ENCODE measurements at places on chromosomes 6 and 20.

GRCh38 chr20:8790442-8791074, 278.3 kb upstream of the PLCB4 start:
- no peak for DNase-seq

DNA sequence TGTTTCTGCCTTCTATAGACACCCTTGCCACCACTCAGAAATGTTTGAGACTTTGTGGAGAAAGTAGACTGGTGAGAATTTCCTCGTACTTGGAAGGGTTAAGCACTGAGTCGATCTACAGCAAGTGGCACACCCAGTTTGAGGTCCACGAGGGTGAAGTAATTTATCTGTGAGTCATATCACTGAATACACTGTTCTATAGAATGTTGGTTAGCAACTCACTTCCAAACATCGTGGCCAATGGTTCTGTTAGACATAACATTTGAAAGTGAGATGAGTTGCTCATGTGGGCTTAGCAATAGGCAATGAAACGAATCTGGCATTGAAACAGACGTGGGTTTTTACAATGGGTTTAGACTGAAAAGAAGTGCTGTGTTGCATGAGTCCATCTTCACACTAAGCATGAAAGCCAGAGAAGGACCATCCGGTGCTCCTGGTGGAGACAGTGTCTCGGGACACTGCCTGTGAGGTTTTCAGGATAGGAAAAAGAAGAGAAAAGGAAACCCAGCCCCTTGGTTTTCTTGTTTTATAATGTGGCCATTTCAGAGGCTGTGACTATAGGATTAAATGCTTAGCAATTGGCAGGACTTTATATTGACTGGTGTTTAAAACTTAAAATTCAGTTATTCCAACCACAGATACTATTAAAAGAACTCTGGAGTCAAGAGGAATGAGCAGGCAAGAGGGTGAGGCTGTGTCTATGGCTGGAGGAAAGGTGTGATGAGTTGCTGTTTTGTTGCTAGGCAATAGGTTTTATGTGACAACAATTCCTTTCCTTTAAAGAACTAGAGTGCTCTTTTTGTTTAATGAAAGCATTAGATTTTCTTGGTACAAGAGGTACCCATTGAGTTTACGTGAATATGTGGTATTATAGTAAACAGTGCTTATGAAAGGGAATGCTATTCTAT, 31.0 kb upstream of the EZR start:
- peak; percentile 56 for DNase-seq

DNA sequence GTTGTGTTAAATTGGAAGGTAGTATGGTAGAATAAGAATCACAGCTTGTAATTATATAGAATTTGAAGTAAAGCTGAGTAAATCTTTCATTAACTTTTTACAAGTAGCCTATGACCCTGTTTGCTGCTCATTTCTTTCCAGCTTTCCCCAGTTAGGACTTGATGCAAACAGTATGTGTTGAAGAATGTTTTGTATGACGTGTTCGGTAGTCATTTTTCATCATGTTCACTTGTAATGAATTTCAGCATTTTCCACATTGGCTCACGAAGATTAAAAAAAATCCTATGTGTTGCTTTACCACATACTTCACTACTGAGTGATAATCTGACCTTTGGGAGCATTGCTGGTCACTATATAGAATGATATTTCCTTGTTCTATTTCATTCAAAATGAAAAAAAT, 162.4 kb downstream of the CDKAL1 start:
- DNase-seq: no peak

DNA sequence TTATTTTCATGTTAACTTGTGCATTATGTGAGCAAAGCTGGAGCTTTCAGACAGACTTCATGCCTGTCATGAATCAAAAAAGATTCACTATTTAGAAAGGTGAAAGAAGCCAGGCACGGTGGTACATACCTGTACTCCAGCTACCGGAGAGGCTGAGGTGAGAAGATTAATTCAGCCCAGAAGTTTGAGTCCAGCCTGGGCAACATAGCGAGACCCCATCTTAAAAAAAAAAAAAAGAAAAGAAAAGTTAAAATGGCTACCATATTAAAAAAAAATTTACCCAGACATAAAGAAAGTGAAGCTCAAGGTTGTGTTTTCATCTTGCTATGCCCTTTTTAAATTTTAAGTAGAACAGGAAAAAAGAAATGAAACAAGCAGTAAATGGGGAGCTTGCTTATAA, 889 bp downstream of the CASS4 start:
- DNase-seq: no peak

GRCh38 chr6:35400901-35401311, 51.2 kb upstream of the FANCE start:
- no peak for DNase-seq
